ENCODE measurements at places on chromosomes 4 and X.

DNA sequence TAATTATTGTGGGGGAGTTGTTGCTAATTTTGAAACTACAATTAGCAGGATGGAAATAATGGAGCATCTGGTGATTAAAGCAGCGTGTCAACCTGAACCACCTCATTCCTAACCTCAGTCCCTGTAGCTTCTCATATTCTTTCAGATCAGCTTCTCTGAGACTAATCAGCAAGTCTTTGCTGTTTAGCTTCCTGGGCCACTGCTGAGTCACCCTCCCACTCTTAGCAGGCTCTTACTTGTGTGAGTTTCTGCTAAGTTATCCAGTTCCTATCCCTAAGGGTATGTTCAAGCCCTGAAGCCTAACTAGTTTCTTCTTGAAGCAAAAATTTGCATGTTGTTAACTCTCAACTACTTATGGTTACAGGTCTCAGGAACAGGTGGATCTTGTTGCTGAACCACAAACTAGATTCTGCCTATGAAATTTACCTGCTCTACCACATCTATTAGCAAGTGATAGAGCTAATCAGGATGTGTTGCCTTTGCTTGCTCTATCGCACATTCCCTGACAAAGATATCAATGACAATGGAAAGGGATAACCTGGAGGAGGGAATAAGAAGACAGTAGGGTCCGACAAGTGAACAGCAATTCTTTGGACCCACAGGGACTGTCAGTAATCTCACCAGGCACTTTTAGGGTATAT lies 134.2 kb downstream of the EIF4E start:
- no peak for DNase-seq

- DNase-seq: no peak
Observed at GRCh38 chrX:65633826-65634225, 33.6 kb upstream of the MSN start.

- DNase-seq: no peak
Observed at GRCh38 chr4:33722800-33723516, 2521.4 kb downstream of the ARAP2 start.

- DNase-seq: no peak
Observed at GRCh38 chr4:175773566-175773965, 38.5 kb downstream of the GPM6A start.

DNA sequence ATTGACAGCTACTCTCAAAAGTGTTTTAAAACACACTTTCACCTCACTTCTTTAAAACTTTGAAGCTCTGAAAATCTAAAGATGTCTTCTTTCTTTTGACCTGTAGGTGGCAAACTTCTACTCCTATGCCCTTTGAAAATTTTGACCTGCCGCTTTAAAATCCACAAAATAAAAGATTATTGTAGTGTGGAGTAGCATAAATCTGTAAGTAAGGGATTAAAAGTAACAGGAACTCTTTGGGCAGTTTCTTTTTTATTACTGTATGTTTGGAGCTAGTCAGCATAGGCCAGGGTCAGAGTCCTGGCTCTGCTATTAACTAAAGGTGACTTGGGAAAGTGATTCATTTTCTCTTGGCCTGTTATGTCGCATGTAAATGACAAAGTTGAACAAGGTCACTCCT lies 25.5 kb downstream of the BBS12 start:
- DNase-seq: no peak

- DNase-seq: no peak
Observed at GRCh38 chr4:56468097-56468422, 643 bp downstream of the SRP72 start.

DNA sequence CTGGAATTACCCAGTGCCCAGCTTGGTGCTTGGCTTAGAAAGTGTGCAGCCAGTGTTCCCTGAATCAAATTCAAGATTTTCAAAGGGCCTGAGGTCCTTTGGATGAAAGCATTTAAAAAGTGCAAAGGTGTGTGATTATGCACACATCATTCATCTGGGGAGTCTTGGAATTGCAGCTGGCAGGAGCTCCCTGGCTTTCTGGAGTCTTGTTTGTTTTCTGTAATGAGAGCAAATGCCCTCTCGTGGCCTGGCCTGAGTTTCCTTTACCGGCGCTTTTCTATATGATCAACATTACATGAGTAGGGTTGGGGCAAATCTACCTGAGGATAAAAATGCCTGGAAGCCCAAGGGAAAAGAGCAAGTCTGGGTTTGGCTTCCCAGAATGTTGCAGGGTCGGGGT lies 24.6 kb upstream of the SORCS2 start:
- no peak for DNase-seq

- DNase-seq: no peak
Observed at GRCh38 chr4:122895336-122895995, 26.9 kb downstream of the NUDT6 start.

- no peak for DNase-seq
Observed at GRCh38 chr4:57401586-57401985, 291.4 kb upstream of the IGFBP7 start.

- no peak for DNase-seq
Observed at GRCh38 chr4:22733816-22734215, 41.1 kb downstream of the GBA3 start.

- DNase-seq: no peak
Observed at GRCh38 chr4:47624031-47624441, 139.0 kb downstream of the ATP10D start.

DNA sequence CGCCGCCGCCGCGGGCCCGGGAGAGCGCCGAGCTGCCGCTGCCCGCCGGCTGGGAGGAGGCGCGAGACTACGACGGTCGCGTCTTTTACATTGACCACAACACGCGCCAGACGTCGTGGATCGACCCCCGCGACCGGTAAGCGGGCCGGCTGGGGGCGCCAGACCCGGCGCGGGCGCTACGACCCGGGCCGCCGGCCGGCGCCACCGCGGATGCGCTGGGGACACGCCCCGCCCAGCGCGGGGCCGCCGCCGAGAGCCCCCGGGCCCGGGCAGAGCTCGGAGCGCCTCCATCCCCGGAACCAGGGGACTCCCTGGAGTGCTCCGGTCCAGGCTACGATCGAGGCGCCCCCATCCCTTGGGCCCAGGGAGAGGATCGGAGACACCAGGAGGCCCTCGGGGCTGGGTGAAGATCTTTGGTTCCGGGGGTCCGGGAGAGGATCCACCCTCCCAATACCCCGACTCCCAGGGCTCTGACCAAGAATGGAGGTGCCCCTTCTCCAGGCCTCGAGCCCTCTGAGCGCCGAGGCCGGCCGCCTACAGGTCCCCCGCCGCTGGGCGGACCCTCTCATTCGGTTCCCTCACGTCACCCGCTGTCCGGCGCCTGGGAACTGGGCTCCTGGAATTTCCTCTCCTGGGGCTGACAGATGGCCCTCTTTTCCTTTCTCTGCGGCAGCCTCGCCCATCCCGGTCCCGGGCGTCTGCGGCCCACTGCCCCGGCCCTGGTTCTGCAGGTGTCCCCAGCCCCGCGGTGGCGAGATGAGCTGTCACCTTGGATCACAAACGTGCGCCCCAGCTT lies 48.8 kb downstream of the CLDN34 start:
- no peak for DNase-seq

DNA sequence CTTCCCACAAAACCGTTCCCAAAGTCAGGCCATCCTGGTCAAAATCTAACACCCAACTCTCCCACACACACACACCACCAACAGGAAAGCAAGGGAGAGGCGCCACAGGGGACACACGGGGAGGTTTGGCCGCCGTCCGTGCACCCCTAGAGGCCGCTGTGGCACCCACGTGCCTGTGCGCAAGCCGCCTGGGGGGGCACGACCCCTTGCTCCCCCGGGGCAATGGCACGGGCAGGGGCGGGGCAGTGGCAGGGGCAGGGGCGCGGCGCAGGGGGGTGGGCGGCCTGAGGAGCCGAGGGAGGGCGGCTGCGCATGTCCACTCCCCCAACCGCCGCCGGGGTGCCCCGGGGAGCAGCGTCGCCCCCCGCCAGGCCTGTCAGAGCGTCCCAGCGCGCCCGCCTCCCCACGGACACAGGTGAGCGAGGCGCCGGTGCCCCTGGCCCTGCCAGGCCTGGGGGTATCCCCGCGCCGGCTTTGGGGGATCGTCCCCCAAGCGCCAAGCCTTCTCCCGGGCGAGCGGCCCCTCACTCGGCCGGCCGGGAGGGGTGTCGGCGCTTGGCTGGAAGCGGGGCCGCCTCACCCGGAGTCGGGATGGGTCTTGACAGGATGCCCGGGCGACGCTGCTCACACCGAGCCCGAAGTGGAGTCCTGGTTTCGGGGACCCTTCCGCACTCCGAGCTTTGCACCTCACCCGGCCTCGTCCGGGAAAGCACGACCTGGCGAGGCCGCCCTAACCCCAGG lies at the start of gene ERAS:
ERAS (plus strand) TSS at position 379 of the 741 bp plus-strand sequence. CDS start 2,611 bp downstream, outside the sequence.
- no peak for DNase-seq

DNA sequence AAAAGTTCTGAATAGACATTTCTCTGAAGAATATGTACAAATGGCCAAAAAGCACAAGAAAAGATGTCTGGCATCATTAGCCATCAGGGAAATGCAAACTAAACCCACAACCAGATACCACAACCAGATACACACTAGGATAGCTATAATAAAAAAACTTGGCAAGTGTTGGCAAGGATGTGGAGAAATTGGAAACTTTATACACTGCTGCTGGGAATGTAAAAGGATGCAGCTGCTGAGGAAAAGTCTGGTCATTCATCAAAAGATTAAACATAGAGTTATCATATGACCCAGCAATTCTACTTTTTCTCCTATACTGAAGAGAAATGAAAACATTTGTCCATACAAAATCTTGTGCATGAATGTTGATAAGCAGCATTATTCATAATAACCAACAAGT lies 92.3 kb downstream of the UCHL1 start:
- DNase-seq: no peak

- DNase-seq: no peak
Observed at GRCh38 chr4:46385946-46386345, 4.0 kb downstream of the GABRA2 start.

DNA sequence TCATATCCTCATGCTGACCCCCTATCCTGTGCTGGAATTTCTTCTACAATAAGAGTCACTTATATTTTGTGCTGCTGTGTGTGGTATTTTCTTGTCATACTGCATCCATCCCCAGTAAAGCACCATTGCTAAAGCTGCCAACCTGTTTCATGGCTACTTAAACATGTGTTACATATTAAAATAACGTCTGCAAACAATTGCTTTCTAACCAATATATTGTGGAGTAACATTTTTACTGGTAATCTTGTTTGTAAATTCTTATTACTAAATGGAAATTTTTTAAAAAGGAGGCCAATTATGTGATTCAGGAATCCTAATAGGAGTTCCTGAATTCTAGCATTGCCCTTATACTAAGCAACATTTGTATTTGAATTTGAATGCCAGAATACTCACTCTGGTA lies 160.3 kb upstream of the VEGFC start:
- no peak for DNase-seq

DNA sequence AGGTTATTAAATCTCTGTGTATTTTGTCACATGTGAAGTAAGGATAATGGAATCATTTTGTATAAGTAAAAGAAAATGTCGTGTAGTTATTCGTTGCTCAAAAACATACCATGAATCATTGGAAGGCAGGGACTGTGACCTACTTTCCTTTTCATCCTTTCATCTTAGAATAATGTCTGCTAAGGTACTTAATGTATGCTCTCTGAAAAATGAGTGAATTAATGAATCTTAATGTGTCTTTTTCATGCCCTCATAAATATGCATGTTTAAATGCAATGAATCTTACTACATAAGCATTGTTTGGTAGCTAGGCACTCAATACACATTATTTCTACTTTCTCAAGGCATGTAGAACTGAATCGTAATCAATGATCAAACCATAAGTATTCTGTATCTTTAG lies 343.9 kb downstream of the MAGEB5 start:
- no peak for DNase-seq

- DNase-seq: no peak
Observed at GRCh38 chr4:159512348-159512747, 409.5 kb downstream of the RAPGEF2 start.

DNA sequence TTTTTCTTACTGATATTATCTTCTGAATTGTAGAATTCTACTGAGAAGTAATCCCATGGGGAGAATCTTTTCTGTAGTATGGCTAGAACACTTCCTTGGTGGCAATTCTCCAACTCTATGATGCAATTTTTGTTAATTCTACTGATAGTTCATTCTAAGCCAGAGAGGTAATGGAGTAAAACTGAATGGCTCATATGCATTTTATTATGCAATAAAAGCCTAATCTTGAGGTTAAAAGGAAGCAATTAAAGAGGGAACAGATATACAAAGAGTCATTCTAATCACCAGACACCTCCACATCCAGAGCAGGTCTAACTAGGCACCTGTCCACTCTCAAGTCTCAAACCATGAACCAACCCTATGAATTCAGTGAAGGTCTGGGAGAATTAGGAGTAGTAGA lies 9.7 kb downstream of the RAP2C start:
- no peak for DNase-seq

Data from cortex of kidney (tissue), 1 donor.